ENCODE measurements at places on chromosomes 4 and X. TPM values are rescaled to one million over a fixed set of nuclear protein-coding genes. Genes with fewer than 3 reads are reported as not detected.

Gene CPLX1
- not detected for total RNA-seq

Gene XAGE1A
- not detected for total RNA-seq

Gene SCRG1
- total RNA-seq: not detected

Gene CLCN4
- total RNA-seq: 7.1 TPM

Gene AREG
- total RNA-seq: not detected
